Sigmoid colon (tissue), 7 donors: ENCODE measurements at places on chromosomes 12 and 14. TPM values are rescaled to one million over a fixed set of nuclear protein-coding genes. Genes with fewer than 3 reads are reported as not detected.

HOXC5 gene
- 1.4 TPM for total RNA-seq

SLC25A21 gene
- total RNA-seq: 1.1 TPM

APOLD1 gene
- total RNA-seq: 24.8 TPM

KRT81 gene
- total RNA-seq: 0.14 TPM

CHD8 gene
- 42.4 TPM for total RNA-seq

GRCh38 chr14:52355526-52355925 is 41.4 kb downstream of the PTGER2 start:
- H3K36me3 ChIP-seq: no peaks in the 10 kb centered on the region
- H3K4me1 ChIP-seq: peaks cover 21% of the 10 kb centered on the region
- no peak for DNase-seq
- no peak overlapping the region for H3K4me3 ChIP-seq

DNA sequence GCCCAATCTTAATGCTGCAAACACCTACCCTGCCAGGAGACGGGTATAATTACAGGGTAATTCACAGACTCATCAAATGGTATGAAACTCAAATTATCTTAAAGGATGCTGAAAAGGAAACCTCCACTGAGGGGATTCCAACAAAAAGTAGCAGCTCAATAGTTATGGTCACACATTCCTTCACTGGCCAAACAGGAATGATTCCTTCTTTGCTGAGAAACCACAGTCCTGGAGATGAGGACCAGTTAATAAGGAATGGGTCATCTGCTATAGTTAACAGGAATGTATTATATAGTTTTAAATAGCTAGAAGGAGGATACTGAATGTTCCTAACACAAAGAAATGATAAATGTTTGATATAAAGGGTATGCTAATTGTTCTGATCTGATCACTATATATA is 136.9 kb downstream of the STXBP6 start:
- no peak for DNase-seq
- no peak overlapping the region for H3K4me3 ChIP-seq
- no peaks in the 10 kb centered on the region for H3K27me3 ChIP-seq
- H3K27ac ChIP-seq: no peak overlapping the region

DNA sequence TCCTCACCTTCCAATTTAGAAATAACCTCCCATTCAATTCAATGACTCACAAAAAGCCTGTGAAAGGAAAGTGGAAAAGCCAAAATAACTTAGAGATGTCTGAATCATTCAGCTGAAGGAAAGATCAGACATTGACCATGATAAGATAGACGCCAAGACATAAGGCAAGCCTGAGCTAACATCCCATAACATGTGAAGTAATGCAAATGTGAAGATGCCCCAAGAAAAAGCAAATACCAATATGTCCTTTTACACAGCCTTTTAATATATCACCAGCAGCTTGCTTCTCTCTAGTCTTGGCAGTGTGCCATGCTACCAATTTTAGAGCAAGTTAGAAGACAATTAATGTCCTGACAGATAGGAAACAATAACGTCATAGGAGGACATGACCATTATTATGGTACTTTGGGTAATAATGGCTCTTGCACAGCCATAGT is 2.4 kb upstream of the NUMB start:
- H3K27ac ChIP-seq: peak overlapping the region; percentile 13
- H3K4me1 ChIP-seq: peaks cover 58% of the 10 kb centered on the region
- no peaks in the 10 kb centered on the region for H3K36me3 ChIP-seq
- H3K4me3 ChIP-seq: no peak overlapping the region
- no peaks in the 10 kb centered on the region for H3K27me3 ChIP-seq

DNA sequence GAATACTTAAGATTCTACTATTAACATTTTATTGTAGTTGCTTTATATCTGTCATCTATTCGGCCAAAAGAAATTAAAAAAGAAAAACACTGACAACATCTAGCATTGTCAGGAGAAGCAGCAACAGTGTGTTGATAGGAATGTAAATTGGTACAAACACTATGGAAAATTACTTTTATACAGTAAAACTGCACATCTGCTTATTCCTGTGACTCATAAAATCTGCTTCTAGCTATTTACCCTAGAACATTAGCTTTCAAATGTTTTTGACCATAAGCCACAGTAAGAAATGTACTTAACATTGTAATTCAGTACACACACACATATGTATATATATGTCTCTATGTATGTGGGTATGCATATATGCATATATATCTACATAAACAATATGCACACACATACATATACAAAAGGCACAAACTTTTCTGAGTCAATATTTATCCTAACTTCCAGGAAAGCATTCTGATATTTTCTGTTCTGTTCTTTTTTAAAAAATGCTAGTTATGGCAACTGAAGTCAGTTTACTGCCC is 278.9 kb upstream of the GARIN2 start:
- H3K4me3 ChIP-seq: no peak overlapping the region
- no peak overlapping the region for H3K27ac ChIP-seq
- H3K4me1 ChIP-seq: no peaks in the 10 kb centered on the region
- no peaks in the 10 kb centered on the region for H3K27me3 ChIP-seq
- no peak for DNase-seq

DNA sequence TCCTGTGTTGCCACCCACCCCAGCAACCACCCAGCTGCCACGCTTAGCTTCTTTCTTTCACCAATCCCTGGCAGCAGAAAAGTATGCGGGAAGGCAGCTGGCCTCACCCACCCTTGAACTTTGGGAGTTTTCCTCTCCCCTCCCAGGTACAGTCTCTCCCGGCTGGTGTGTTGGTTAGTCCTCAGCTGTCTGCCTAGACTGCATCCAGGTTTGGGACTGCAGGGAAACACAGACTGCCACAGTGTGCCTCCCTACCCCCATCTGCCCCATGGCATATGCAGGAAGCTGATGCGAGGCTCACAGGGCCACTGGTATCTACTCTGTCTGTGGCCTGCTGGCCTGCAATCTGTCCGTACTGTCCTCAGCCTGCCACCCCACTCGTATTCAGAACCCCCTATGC is 2.1 kb downstream of the CD9 start:
- H3K4me1 ChIP-seq: no peaks in the 10 kb centered on the region
- no peak for DNase-seq
- H3K4me3 ChIP-seq: peak overlapping the region; percentile 100
- H3K27me3 ChIP-seq: no peaks in the 10 kb centered on the region

GRCh38 chr14:60566101-60566500 is 57.2 kb downstream of the SIX6 start:
- peaks cover 5% of the 10 kb centered on the region for H3K4me1 ChIP-seq
- H3K4me3 ChIP-seq: no peak overlapping the region
- H3K36me3 ChIP-seq: no peaks in the 10 kb centered on the region
- H3K27ac ChIP-seq: no peak overlapping the region

DNA sequence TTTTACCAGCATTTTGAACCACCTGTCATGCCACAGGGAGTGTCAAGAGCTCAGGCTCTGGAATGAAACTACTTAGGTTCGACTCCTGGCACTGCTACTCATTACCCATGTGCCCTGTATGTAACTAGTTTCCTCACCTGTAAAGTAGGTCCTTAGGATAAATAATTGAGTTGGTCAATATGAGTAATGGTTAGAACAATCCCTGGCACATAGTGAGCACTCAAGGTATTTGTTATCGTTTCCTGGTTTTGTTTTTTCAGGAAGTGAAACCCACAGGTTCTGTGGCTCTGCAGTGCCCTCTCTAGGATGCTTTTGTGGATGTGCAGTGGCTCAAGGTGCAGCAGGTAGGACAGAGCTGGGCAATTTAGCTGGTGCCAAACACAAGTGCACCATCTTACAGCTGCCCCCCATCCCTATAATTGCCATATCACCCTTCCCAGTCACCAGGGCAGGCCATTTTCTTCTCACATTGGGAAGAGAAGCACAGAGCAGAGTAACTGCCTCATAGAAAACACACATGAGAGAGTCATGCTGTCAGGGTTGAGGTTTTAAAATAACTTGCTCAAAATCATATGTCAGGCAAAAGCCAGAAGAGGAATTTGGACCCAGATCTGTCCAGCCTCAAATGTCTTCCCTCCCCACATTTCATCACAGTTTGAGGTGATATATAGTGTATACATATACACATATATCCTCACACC is 297.5 kb downstream of the RPAP3 start:
- no peak overlapping the region for H3K4me3 ChIP-seq
- H3K27ac ChIP-seq: no peak overlapping the region
- H3K36me3 ChIP-seq: no peaks in the 10 kb centered on the region
- H3K27me3 ChIP-seq: no peaks in the 10 kb centered on the region

GRCh38 chr14:57364659-57365450 is 25.5 kb upstream of the NAA30 start:
- DNase-seq: no peak
- H3K27me3 ChIP-seq: no peaks in the 10 kb centered on the region
- H3K36me3 ChIP-seq: no peaks in the 10 kb centered on the region
- no peak overlapping the region for H3K27ac ChIP-seq

DNA sequence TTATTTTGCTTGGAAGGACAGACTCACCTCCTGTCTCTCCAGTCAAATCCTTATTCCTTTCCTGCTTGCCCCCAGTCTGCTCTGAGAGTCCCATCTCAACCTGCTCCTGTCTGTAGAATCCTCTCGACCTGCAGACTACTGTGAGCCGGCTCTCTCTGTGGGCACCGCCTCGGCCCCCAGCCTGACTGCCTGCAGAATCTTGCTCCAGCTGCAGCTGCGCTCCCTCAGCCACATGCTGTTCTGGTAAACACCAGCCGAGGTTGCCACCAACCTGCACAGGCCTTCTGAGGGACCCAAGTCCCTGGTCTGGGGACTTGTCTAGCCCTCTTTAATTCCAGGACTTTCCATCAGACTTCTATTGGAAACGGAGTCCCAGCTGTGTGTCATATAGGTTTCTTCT is 44.8 kb upstream of the PRMT8 start:
- H3K4me1 ChIP-seq: no peaks in the 10 kb centered on the region
- no peaks in the 10 kb centered on the region for H3K36me3 ChIP-seq
- H3K27me3 ChIP-seq: no peaks in the 10 kb centered on the region
- H3K4me3 ChIP-seq: no peak overlapping the region

DNA sequence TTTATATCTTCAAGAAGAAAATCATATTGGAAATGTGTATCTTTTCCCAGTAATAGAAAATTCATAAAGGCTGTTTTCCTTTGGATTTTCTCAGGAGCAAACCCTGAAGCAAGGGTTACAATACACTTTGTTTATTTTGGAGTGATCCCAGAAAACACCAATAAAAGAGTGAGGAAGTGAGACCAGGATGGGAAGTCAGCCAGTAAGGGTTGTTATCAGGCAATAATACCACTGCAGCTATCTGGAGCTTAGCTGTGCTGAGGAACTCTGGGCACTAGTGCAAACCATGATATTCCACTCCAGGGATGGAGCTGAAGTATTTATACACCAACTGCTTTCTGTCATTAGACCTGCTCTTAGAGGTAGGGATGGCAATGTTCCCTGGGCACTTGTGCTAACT is 1002.3 kb downstream of the FLRT2 start:
- DNase-seq: no peak
- no peaks in the 10 kb centered on the region for H3K27me3 ChIP-seq
- H3K27ac ChIP-seq: no peak overlapping the region
- H3K4me3 ChIP-seq: no peak overlapping the region
- no peaks in the 10 kb centered on the region for H3K36me3 ChIP-seq
- H3K4me1 ChIP-seq: no peaks in the 10 kb centered on the region

DNA sequence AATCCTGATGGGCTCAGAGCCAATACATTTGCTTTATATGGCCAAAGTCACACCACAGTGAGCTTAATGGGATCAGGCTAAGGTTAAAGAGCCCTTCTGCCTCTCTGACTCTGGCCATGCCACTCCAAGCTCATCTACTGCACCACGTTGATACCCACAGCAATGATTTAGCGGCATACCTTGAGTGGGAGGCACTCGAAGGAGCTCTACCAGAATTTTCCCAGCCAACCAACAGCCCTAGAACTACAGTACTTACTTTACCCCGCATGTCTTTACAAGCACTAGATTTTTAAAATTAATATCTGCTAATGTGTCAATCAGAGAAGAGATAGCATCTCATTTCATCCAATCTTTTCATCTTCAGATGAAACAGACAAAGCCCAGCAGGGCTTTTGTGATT is 300.5 kb downstream of the GRIN2B start:
- H3K4me1 ChIP-seq: no peaks in the 10 kb centered on the region
- no peak overlapping the region for H3K27ac ChIP-seq
- no peaks in the 10 kb centered on the region for H3K36me3 ChIP-seq
- no peaks in the 10 kb centered on the region for H3K27me3 ChIP-seq
- DNase-seq: no peak
- H3K4me3 ChIP-seq: no peak overlapping the region

GRCh38 chr12:77049767-77050353 is 15.5 kb downstream of the E2F7 start:
- H3K4me3 ChIP-seq: no peak overlapping the region
- no peaks in the 10 kb centered on the region for H3K27me3 ChIP-seq
- H3K27ac ChIP-seq: no peak overlapping the region
- no peaks in the 10 kb centered on the region for H3K36me3 ChIP-seq
- H3K4me1 ChIP-seq: no peaks in the 10 kb centered on the region

DNA sequence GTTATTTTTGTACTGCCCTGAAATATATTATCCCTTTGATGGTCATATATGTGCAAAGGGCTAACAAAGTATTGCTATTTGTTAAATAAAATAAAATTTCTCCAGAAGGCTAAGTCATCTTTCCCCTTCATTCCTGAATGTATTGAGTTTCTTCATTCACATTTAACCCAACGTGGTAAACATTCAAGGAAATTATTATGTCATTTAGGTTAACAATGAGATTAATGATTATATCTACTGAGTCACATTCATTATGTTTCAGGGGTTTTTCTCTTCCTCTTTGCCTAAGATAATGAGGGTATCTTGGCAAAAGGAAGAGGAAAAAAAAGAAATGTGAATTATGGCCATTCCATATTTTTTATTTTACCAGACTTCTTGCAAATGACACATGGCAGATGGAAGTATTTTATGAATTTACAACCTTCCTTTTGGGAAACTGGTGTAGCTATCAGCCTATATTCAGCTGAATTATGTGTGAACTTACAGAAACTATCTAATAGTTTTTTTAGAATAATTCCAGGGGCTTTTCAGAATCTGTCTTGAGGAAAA is 27.2 kb downstream of the TSPAN8 start:
- no peaks in the 10 kb centered on the region for H3K4me1 ChIP-seq
- no peak overlapping the region for H3K4me3 ChIP-seq
- no peaks in the 10 kb centered on the region for H3K36me3 ChIP-seq
- H3K27ac ChIP-seq: no peak overlapping the region
- no peaks in the 10 kb centered on the region for H3K27me3 ChIP-seq

GRCh38 chr12:116142936-116143898 is 134.3 kb downstream of the MED13L start:
- no peak overlapping the region for H3K4me3 ChIP-seq
- peaks cover 74% of the 10 kb centered on the region for H3K4me1 ChIP-seq
- no peaks in the 10 kb centered on the region for H3K36me3 ChIP-seq
- DNase-seq: no peak

- no peaks in the 10 kb centered on the region for H3K36me3 ChIP-seq
- no peak overlapping the region for H3K4me3 ChIP-seq
- H3K27me3 ChIP-seq: no peaks in the 10 kb centered on the region
- no peak overlapping the region for H3K27ac ChIP-seq
These were observed 31.9 kb upstream of the NCOR2 start for GRCh38 chr12:124599074-124599999.

DNA sequence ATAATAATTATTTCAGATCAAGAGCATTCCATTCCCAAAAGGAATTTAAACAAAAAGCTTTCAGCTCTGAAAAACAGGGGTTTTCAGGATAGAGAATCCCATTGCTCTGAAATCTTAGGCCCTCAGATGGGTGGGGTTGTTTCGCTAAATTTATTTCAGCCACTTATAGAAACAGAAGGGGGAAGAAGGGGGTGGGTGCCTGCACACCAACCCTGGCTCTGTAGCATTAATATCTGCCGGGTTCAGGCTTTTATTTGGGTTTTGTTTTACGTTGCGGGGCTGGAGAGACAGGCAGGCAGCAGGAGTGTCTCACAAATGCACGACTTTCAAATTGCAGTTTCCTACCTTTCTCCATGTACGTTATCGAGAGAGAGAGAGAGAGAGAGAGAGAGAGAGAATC is 12.5 kb upstream of the ZFP36L1 start:
- H3K36me3 ChIP-seq: no peaks in the 10 kb centered on the region
- DNase-seq: no peak
- H3K4me1 ChIP-seq: peaks cover 53% of the 10 kb centered on the region
- no peak overlapping the region for H3K4me3 ChIP-seq
- peak overlapping the region; percentile 87 for H3K27ac ChIP-seq
